A549 treated with Hydrocortisone at 1 μM for 4 hours (cell line): ENCODE measurements at places on chromosomes 2 and 18. TPM values are rescaled to one million over a fixed set of nuclear protein-coding genes. Genes with fewer than 3 reads are reported as not detected.

SMAD7 gene
- total RNA-seq: 19.6 to 27.8 TPM (median 22.4 TPM) in 5 replicates

RIT2 gene
- not detected in 5 replicates for total RNA-seq

REG3G gene
- total RNA-seq: not detected in 5 replicates

CLEC4F gene
- total RNA-seq: not detected in 5 replicates

FSHR gene
- total RNA-seq: not detected in 5 replicates

UBE2E3 gene
- 62.5 to 83.3 TPM (median 73.2 TPM) in 5 replicates for total RNA-seq

LONRF2 gene
- 2.0 to 2.6 TPM (median 2.5 TPM) in 5 replicates for total RNA-seq

RAB10 gene
- 234 to 328 TPM (median 253 TPM) in 5 replicates for total RNA-seq

NXPH2 gene
- total RNA-seq: not detected in 5 replicates

LBX2 gene
- 2.4 to 4.3 TPM (median 3.6 TPM) in 5 replicates for total RNA-seq

MTLN gene
- total RNA-seq: 104 to 128 TPM (median 122 TPM) in 5 replicates

TNFRSF11A gene
- 5.7 to 8.2 TPM (median 6.8 TPM) in 5 replicates for total RNA-seq

RFX8 gene
- not detected in 5 replicates for total RNA-seq

GLI2 gene
- total RNA-seq: 17.3 to 24.6 TPM (median 22.1 TPM) in 5 replicates

EGR4 gene
- 0.13 to 0.33 TPM (median 0.15 TPM) in 5 replicates for total RNA-seq

CCDC68 gene
- total RNA-seq: 3.6 to 6.3 TPM (median 4.7 TPM) in 5 replicates

MAB21L4 gene
- 0.12 to 0.54 TPM (median 0.24 TPM) in 4 of 5 replicates, not detected in the other for total RNA-seq

PSMA8 gene
- total RNA-seq: not detected in 5 replicates

CRYGD gene
- not detected in 5 replicates for total RNA-seq

FBLN7 gene
- 0.44 to 0.66 TPM (median 0.56 TPM) in 5 replicates for total RNA-seq

MAL gene
- 0.15 to 0.23 TPM (median 0.20 TPM) in 5 replicates for total RNA-seq

SPDYA gene
- total RNA-seq: 0.16 to 0.21 TPM (median 0.20 TPM) in 5 replicates

CAPN14 gene
- 0.02 to 0.05 TPM (median 0.02 TPM) in 5 replicates for total RNA-seq

CRYBA2 gene
- not detected in 5 replicates for total RNA-seq

NAT8 gene
- total RNA-seq: not detected in 5 replicates

ALK gene
- total RNA-seq: 0.02 TPM in 1 of 5 replicates, not detected in the others

NPHP1 gene
- 5.9 to 8.1 TPM (median 7.0 TPM) in 5 replicates for total RNA-seq

ALLC gene
- 0.07 TPM in 1 of 5 replicates, not detected in the others for total RNA-seq

ATP6V1C2 gene
- total RNA-seq: 0.15 to 0.35 TPM (median 0.32 TPM) in 5 replicates

AFF3 gene
- 0.01 to 0.22 TPM (median 0.03 TPM) in 4 of 5 replicates, not detected in the other for total RNA-seq

ARHGEF4 gene
- total RNA-seq: 9.3 to 12.1 TPM (median 9.8 TPM) in 5 replicates

C2orf72 gene
- total RNA-seq: 6.0 to 8.7 TPM (median 6.9 TPM) in 5 replicates

ANKRD36B gene
- 4.3 to 5.9 TPM (median 5.4 TPM) in 5 replicates for total RNA-seq

HJURP gene
- total RNA-seq: 52.3 to 59.6 TPM (median 55.7 TPM) in 5 replicates

CHMP1B gene
- 39.0 to 49.4 TPM (median 41.2 TPM) in 5 replicates for total RNA-seq

AFG3L2 gene
- 36.0 to 54.2 TPM (median 38.0 TPM) in 5 replicates for total RNA-seq

AMER3 gene
- not detected in 5 replicates for total RNA-seq

ZNF521 gene
- total RNA-seq: not detected in 5 replicates

ANKRD36 gene
- total RNA-seq: 3.7 to 6.8 TPM (median 5.7 TPM) in 5 replicates

MTCL1 gene
- 47.6 to 59.3 TPM (median 56.0 TPM) in 5 replicates for total RNA-seq

SIX2 gene
- total RNA-seq: 1.5 to 2.1 TPM (median 1.6 TPM) in 5 replicates

MCEE gene
- 10.7 to 12.1 TPM (median 11.6 TPM) in 5 replicates for total RNA-seq

LYPD6 gene
- 0.06 to 0.09 TPM (median 0.08 TPM) in 5 replicates for total RNA-seq

COL4A4 gene
- total RNA-seq: 1.1 to 2.4 TPM (median 1.9 TPM) in 5 replicates

B3GNT7 gene
- total RNA-seq: 2.0 to 3.1 TPM (median 2.3 TPM) in 5 replicates

FAM237A gene
- not detected in 5 replicates for total RNA-seq

C2orf15 gene
- 0.45 to 0.66 TPM (median 0.48 TPM) in 5 replicates for total RNA-seq

CXCR4 gene
- total RNA-seq: 0.46 to 0.99 TPM (median 0.56 TPM) in 5 replicates

TMEM37 gene
- total RNA-seq: 1.5 to 2.5 TPM (median 1.8 TPM) in 5 replicates

PFN4 gene
- total RNA-seq: 1.7 to 2.3 TPM (median 1.8 TPM) in 5 replicates

AGXT gene
- total RNA-seq: not detected in 5 replicates

DUSP19 gene
- total RNA-seq: 0.34 to 1.1 TPM (median 0.73 TPM) in 5 replicates

CYP26B1 gene
- 12.1 to 16.0 TPM (median 14.7 TPM) in 5 replicates for total RNA-seq
